Hematopoietic multipotent progenitor cell treated with erythropoietin and hydrocortisone succinate and interleukin-3 and kit ligand, for 17 days (in vitro differentiated cells): ENCODE measurements at places on chromosomes 13 and 19.
A peak's percentile ranks its signal among the peaks of the same experiment; 100 is the strongest.

- peak; percentile 77 for DNase-seq
Observed at GRCh38 chr19:8505680-8506401, 3.4 kb upstream of the PRAM1 start.

DNA sequence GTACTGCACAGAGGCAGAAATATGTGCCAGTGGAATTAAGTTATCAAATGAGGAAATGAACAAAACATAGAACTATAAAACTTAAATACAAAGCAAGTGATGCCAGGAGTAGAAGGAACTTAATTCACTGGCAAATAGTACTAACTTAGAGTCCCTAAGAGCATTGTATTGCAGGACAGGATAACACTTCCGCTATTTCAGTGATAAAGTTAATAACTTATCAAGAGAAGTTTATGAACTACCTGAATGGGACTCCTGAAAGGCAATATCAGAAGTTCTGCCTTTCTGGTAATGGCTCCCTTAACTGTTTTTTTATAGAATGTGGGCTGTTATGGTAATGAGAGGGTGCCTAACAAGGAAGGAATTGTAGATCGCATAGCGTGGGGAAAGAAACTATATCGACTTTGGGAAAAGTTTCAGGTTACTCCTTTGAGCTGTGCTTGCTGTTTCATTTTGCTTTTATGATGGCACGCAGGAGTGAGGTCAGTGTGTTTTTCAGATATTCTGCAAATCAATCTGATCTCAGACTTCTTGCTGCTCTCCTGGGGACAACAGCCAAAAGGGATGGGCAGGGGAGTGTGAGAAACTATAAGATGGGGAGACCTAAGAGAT, 95.3 kb upstream of the MLNR start:
- no peak for DNase-seq

- DNase-seq = no peak
Observed at GRCh38 chr13:109728791-109729731, 57.3 kb downstream of the IRS2 start.

DNA sequence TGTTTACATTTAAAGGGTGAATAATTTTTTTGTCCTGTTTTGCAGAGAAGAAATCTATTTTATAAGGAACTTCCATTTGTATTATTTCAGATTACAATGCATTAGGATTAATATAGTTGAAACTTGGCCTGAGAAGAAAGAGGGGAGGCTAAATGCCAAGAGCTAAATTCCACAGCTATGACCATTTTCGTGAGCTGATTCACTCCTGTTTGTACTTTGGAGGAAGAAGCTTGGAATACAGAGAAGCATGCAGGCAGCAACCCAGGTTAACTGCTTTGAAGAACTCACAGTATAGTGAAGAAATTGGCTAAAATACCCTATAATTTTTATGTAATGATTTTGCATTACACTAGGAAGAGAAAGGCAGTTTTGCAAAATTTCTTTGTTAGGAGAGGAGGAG, 309.4 kb upstream of the KLF12 start:
- no peak for DNase-seq

DNA sequence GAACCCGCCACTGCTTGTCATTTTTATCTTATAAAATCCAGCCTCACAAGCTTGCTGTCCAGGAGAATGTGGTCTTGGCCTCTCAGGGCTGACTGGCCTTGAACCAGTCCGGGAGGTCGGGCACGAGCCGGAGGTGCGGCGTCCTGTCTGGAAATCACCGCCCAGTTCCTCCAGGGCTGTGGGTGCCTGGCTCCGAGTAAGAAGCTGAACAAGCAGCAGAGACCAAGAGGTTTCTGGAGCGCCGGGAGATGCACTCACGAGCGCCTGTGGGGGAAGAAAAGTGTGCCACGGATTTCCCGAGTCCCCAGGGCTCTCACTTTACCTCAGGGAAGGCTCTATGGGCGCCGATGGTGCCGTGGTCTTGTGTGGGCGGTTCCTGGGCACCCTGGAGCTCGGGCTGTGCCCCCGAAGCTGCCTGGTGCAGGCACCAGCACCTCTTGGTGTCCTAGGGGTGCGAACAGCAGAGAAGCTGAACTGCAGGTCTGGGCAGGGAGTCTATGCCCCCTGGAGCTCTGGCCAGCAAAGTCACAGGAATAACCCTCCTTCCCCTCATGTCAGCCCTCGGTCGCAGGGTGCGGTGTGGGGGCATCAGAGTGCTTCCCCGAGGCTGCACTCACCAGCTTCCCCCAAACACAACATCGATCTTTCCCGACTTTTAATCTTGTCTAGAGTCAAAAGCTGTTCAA, 50.0 kb downstream of the GAS6 start:
- DNase-seq = no peak

DNA sequence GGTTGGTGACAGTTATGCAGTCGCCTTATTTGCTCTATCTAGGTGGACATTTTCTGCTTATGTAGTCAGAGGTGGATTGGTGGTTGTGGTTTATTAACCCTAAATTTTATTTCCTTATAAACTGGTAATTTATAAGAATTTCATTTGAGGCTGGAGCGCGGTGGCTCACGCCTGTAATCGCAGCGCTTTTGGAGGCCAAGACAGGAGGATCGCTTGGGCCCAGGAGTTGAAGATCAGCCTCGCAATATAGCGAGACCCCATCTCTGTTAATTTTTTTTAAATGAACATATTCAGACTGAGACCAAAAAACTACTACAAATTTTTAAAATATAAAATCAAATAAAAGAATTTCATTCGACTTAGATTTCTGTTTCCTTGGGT, 810 bp downstream of the ZNF627 start:
- no peak for DNase-seq
